Activated CD4-positive, alpha-beta memory T cell treated with anti-CD3 and anti-CD28 coated beads for 36 hours (primary cell): ENCODE measurements at places on chromosomes 5 and 9.

- no peak for DNase-seq
- no peaks in the 10 kb centered on the region for H3K36me3 ChIP-seq
- no peaks in the 10 kb centered on the region for H3K27me3 ChIP-seq
- peak within 1 kb of the TSS; percentile 80 for H3K4me3 ChIP-seq
- H3K4me1 ChIP-seq: peaks cover 21% of the 10 kb centered on the region
Measured at GRCh38 chr5:40841068-40841805, at the start of gene CARD6. CARD6 (plus strand) TSS chr5:40841367; CDS start chr5:40841383, 16 bp downstream.

DNA sequence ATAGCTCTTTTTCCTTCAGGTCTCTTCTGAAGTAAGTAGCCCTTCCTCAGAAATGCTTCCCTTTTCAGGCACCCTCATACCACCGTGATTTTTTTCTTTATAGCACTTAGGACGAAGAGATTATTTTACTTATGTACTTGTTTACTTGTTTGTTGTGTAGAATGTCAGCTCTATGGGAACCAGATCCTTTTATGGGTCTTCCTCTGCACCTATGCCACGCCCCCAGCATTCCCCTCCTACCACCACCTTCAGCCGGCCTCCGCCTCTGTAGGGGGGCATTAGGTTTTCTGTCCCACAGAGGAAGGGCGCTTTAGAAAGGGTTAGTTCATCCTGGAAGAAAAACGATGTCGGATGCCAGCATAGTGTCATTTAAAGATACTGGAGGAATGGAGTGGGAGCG, 1.8 kb downstream of the CDKN2B-AS1 start:
- peak overlapping the region; percentile 86 for H3K4me3 ChIP-seq
- H3K27ac ChIP-seq: no peak overlapping the region

GRCh38 chr9:36997414-36997813, 36.7 kb downstream of the PAX5 start:
- no peak overlapping the region for H3K4me3 ChIP-seq
- no peaks in the 10 kb centered on the region for H3K36me3 ChIP-seq
- DNase-seq: no peak
- H3K4me1 ChIP-seq: peaks cover 2% of the 10 kb centered on the region
- peaks cover 26% of the 10 kb centered on the region for H3K27me3 ChIP-seq

- H3K4me1 ChIP-seq: peaks cover 26% of the 10 kb centered on the region
- DNase-seq: peak; percentile 43
- no peaks in the 10 kb centered on the region for H3K36me3 ChIP-seq
- H3K4me3 ChIP-seq: no peak overlapping the region
Measured at GRCh38 chr5:173618927-173619519, 2.6 kb upstream of the BOD1 start.

GRCh38 chr5:34580983-34581382, 75.1 kb upstream of the RAI14 start:
- no peaks in the 10 kb centered on the region for H3K36me3 ChIP-seq
- no peak overlapping the region for H3K27ac ChIP-seq
- DNase-seq: no peak
- peaks cover 1% of the 10 kb centered on the region for H3K4me1 ChIP-seq
- no peak overlapping the region for H3K4me3 ChIP-seq
- peaks cover 13% of the 10 kb centered on the region for H3K27me3 ChIP-seq

DNA sequence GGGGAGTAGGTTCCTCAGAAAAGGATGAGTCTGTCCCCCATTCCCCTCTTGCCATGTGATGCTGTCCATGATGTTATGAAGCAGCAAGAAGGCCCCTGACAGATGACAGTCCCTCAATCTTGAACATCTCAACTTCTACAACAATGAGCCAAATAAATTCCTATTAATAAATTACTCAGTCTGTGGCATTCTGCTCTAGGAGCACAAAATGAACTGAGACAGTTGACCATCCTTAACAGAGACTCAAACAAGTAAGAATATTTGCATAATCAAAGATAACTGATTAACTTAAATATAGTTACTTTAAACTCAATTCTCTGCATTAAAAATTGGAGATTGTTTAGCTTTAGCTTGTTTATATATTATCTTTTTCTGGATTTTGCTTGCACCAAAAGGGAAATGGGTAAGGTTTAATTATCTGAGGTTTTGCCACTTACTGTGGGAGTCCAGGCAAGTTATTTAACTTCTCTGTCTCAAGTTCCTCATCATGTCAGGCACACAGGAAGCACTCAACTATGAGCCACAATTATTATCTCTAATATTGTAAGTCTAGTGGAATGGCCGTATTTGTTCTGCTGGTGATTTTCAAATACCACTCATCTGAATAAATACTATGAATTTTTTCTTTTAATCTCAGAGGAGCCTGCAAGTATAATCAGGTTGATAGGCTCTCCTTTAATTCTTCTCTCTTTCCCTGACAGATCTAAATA, 162.9 kb downstream of the TSSK1B start:
- peaks cover 16% of the 10 kb centered on the region for H3K4me1 ChIP-seq
- DNase-seq: no peak
- H3K27me3 ChIP-seq: no peaks in the 10 kb centered on the region
- no peak overlapping the region for H3K27ac ChIP-seq
- no peaks in the 10 kb centered on the region for H3K36me3 ChIP-seq

GRCh38 chr9:136233868-136234267, 11.7 kb downstream of the QSOX2 start:
- H3K4me1 ChIP-seq: peaks cover 22% of the 10 kb centered on the region
- H3K27me3 ChIP-seq: no peaks in the 10 kb centered on the region
- no peak overlapping the region for H3K27ac ChIP-seq
- H3K36me3 ChIP-seq: peaks cover 19% of the 10 kb centered on the region
- H3K4me3 ChIP-seq: no peak overlapping the region

GRCh38 chr5:61132559-61132958, 29.7 kb downstream of the SMIM15 start:
- DNase-seq: no peak
- H3K36me3 ChIP-seq: no peaks in the 10 kb centered on the region
- H3K27ac ChIP-seq: no peak overlapping the region
- H3K4me1 ChIP-seq: no peaks in the 10 kb centered on the region
- no peaks in the 10 kb centered on the region for H3K27me3 ChIP-seq

DNA sequence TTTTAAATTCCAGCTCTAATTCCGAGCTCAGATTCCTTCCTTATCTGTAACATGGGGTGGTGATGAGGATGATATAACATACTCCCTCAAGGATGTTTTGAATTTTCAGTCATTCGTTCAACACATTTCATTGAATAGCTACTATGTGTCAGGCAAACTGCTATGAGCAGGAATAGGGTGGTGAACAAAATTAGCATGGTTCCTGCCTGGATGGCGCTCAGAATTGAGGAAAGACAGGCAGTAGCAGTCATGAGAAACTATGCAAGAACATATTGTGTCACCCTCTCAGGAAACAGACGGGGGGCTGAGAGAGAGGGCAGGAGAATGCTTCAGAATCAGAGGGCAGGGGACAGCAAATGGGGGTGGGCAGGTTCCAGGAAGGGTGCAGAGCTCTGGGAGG, 265.2 kb downstream of the NSG2 start:
- peaks cover 41% of the 10 kb centered on the region for H3K27me3 ChIP-seq
- H3K27ac ChIP-seq: no peak overlapping the region
- peaks cover 2% of the 10 kb centered on the region for H3K4me1 ChIP-seq
- no peak overlapping the region for H3K4me3 ChIP-seq
- DNase-seq: no peak
- no peaks in the 10 kb centered on the region for H3K36me3 ChIP-seq

DNA sequence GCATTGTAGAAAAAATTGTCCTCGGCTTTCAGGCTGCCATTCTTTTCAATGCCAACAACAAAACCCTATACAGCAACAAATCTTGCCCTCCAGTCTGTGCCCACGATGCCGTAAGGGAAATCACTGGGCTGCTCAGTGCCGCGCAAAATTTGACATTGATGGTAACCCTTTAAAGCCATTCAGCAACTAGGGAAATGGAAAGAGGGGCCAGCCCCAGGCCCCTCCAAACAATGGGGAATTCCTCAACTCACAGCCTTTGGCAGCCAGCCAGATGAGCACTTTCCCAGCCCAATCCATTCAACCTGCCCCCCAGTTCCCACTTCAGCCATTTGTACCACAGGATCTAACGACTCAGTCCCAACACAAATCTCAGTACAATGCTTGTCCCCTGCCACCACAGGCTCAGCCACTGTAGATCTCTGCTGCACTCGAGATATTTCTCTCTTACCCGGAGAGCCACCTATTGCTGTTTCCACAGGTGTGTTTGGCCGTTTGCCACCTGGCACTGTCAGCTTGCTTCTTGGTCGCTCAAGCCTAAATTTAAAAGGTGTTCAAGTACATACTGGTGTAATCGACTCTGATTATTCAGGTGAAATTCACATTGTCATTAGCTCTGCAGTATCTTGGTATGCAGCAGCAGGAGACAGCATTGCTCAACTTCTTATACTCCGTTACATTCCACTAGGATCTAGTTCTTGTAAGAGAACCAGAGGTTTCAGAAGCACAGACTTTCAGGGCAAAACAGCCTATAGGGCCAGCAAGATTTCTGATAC, 103.3 kb downstream of the SYK start:
- DNase-seq: no peak
- no peaks in the 10 kb centered on the region for H3K4me1 ChIP-seq
- peaks cover 5% of the 10 kb centered on the region for H3K27me3 ChIP-seq
- no peaks in the 10 kb centered on the region for H3K36me3 ChIP-seq
- no peak overlapping the region for H3K4me3 ChIP-seq
